SJCRH30 (cell line): ENCODE measurements at places on chromosomes 7 and 10. TPM values are rescaled to one million over a fixed set of nuclear protein-coding genes. Genes with fewer than 3 reads are reported as not detected.

GRCh38 chr7:108097703-108098102, 32.5 kb downstream of the LAMB4 start:
- DNase-seq: peak; percentile 42
- no peaks in the 10 kb centered on the region for H3K27me3 ChIP-seq
- no peaks in the 10 kb centered on the region for H3K36me3 ChIP-seq
- H3K4me3 ChIP-seq: no peak overlapping the region

GRCh38 chr7:82605247-82605864, 161.8 kb upstream of the CACNA2D1 start:
- no peak overlapping the region for H3K27ac ChIP-seq
- H3K4me1 ChIP-seq: no peaks in the 10 kb centered on the region
- H3K27me3 ChIP-seq: no peaks in the 10 kb centered on the region
- no peak overlapping the region for H3K4me3 ChIP-seq

DNA sequence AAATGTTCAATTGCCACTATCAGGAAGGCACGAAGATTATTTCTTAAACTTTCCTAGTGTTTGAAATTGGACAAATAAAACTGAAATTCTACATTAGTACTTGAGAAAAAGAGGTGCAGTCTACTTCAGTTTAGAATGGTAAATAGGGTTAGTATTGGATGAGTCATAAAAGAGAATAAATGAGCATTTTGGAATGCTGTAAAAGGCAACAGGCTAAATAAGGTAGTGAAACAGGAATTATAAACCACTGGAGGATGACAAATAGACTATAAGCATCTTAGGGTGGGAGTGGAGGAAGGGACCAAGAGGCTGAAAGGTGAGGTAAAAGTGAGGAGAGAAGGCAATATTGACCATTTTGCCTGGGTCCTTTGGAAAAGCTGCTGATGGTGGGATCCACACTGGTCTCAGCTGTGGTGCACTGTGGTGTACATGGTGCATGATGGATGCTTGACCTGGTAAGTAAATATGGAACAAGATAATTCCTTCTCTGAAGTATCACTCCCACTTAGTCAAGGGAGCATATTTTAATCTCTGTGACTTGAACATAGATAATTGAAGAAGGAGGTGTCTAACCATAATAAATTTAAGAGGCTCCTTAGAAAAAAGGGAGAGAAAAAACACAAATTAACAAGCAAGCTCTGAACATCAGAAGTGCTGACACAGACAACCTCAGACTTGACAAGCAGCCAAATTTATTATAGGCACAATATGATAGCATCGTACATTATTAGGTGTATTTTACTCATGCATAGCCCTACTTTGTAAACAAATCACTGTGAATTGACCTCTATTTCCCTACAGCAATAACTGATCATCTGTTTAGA, 76.4 kb upstream of the SCIN start:
- H3K27me3 ChIP-seq: no peaks in the 10 kb centered on the region; the same call in 1 of the 2 replicates
- no peak overlapping the region for H3K4me3 ChIP-seq
- no peaks in the 10 kb centered on the region for H3K4me1 ChIP-seq
- H3K27ac ChIP-seq: no peak overlapping the region

GRCh38 chr7:95198863-95199262, 125.5 kb downstream of the PON1 start:
- no peaks in the 10 kb centered on the region for H3K36me3 ChIP-seq
- H3K4me1 ChIP-seq: no peaks in the 10 kb centered on the region; the same call in 1 of the 2 replicates
- no peak for DNase-seq
- no peaks in the 10 kb centered on the region for H3K27me3 ChIP-seq
- no peak overlapping the region for H3K27ac ChIP-seq

DNA sequence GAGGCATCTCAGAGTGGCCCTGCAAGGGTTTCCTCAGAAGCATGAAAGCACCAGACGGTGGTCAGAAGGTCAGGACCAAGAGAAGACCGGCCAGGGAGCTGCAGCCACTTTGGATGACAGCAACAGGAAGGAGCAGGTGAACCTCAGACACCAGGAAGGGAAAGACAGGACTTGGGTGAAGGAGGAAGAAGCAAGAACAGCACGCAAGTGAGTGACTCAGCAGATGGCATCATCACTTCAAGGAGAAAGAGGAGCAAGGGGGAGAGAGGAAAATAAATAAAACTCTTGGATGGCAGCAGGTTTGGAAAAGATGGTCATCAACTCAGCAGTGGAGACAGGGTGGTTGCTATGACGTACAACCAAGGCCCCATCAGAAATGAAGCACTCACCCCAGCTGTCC, 31.6 kb downstream of the NCAPG2 start:
- no peaks in the 10 kb centered on the region for H3K27me3 ChIP-seq
- peaks cover 72% of the 10 kb centered on the region for H3K36me3 ChIP-seq
- H3K27ac ChIP-seq: no peak overlapping the region
- H3K4me3 ChIP-seq: no peak overlapping the region

DNA sequence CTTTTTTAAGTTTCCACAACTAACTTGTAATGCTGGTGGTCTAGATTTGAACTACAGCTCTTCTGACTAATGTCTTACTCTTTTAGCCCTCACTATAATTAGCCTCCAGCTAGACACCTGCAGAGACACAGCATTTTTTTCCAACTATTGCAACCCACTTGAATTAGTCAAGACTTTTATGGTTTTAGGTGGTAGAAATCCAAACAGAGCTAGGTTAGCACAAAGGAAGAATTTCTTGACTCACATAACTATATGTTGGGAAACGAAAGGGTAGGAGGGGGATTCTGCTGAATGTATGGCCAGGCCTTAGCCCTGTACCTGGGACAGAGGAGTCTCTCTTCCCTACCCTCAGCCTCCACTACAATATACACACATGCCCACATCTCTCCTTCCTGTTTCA, 586.1 kb downstream of the INHBA start:
- no peaks in the 10 kb centered on the region for H3K4me1 ChIP-seq
- H3K27ac ChIP-seq: no peak overlapping the region
- no peak overlapping the region for H3K4me3 ChIP-seq

GRCh38 chr7:44338600-44338999, 13.2 kb upstream of the CAMK2B start:
- H3K27me3 ChIP-seq: no peaks in the 10 kb centered on the region
- DNase-seq: no peak
- no peaks in the 10 kb centered on the region for H3K36me3 ChIP-seq
- no peak overlapping the region for H3K4me3 ChIP-seq
- H3K27ac ChIP-seq: no peak overlapping the region
- H3K4me1 ChIP-seq: no peaks in the 10 kb centered on the region

DNA sequence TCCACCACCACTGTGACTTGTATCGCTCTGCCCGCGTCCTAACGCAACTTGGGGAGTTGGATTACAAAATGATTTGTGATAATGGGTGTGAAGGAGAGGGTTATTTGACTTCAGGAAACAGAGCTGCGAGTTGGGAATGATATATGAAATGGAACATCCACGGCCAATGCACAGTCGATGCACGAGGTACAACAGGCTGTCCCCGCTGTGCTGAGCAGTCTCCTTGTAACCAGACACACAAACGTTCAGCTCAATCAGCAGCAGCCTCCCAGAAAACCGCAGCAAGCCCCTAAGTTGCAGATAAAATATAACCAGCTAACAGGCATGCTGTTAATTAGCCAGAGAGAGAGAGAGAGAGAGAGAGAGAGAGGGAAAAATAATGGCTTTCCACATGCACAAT, 332.7 kb upstream of the MGMT start:
- DNase-seq: no peak
- no peaks in the 10 kb centered on the region for H3K4me1 ChIP-seq
- H3K4me3 ChIP-seq: no peak overlapping the region
- H3K27me3 ChIP-seq: no peaks in the 10 kb centered on the region

DNA sequence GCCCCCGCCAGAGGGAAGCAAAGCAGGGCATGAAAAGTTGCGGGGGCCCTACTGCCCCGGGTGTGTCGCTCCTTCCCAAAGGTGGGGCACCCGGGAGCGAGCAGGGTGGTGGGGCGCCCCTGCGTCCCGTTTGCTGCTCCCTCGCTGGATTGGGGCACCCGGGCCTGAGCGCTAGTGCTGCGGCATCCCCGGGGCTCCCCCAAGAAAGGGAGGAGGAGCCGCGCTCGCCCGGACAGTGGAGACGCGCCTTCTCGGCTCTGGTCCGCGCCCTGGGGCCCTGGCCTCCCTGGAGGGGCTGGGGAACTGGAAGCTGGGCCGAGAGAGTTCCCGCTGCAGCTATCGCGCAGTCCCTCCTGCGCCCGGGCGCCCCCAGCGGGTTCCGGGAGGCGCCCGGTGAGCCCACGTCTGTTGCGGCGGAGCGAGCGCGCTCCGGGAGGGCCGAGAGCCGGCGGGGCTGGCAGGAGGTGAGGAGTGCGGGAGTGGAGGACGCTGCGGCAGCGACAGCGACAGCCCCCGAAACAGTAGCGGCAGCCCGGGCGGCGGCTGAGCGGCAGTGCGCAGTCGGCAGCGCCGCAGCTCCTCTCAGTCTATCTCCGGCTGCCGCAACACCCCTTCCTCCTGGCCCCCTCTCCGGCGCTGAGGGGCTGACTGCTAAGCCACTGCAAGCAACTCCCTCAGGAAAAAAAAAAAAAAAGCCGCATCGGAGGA, 504 bp upstream of the BMPER start:
- no peaks in the 10 kb centered on the region for H3K36me3 ChIP-seq
- DNase-seq: peak; percentile 73
- H3K27me3 ChIP-seq: peaks cover 11% of the 10 kb centered on the region; the same call in 1 of the 2 replicates
- H3K4me3 ChIP-seq: peak overlapping the region; percentile 74
- no peak overlapping the region; the same call in 1 of the 2 replicates for H3K27ac ChIP-seq
- no peaks in the 10 kb centered on the region for H3K4me1 ChIP-seq

- no peaks in the 10 kb centered on the region for H3K27me3 ChIP-seq
- H3K4me1 ChIP-seq: no peaks in the 10 kb centered on the region
- DNase-seq: no peak
- no peak overlapping the region for H3K4me3 ChIP-seq
- no peaks in the 10 kb centered on the region for H3K36me3 ChIP-seq
- no peak overlapping the region for H3K27ac ChIP-seq
These were observed 689.6 kb downstream of the SORCS1 start for GRCh38 chr10:106474876-106475275.

DNA sequence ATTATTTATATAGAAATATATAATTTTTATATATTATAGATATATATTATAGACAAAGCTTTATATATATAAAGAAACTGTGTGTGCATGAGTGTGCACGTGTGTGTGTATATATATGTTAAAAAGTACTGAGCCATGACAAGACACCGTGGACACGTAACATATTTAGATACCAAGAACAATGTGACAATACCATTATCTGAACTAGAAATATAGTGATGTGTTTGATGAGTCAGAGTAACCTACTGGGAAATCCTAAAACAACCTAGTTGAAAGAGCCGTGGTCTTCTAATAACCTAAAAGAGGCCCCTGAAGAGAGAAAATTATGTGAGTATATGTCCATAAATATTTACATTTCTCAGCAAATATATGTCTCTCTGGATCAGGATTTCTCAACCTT, 50.7 kb upstream of the ITGB8 start:
- no peaks in the 10 kb centered on the region for H3K27me3 ChIP-seq
- H3K36me3 ChIP-seq: no peaks in the 10 kb centered on the region
- DNase-seq: peak; percentile 16
- no peak overlapping the region for H3K27ac ChIP-seq
- no peaks in the 10 kb centered on the region for H3K4me1 ChIP-seq

DNA sequence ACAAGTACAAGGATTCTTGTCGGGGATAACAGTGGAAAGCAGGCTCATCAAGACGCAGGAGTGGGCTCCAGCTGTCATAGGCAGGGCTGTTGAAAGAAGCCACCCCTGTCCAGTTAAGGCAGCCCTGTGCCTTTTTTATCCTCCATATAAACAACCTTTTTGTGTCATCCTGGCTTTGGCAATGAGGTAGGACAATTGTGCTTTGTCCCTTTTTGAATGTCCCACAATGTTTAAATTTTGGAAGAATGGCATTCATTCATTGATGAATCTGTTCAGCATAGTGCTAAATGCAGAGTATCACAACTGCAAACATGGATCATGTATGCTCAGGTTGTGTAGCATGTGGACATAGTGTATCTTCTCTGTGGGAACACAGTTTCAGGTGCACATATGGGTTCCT, 66.7 kb downstream of the UBE3C start:
- H3K4me3 ChIP-seq: no peak overlapping the region
- H3K27ac ChIP-seq: no peak overlapping the region
- DNase-seq: no peak
- no peaks in the 10 kb centered on the region for H3K4me1 ChIP-seq
- H3K27me3 ChIP-seq: no peaks in the 10 kb centered on the region

- H3K4me3 ChIP-seq: no peak overlapping the region
- H3K36me3 ChIP-seq: no peaks in the 10 kb centered on the region
- H3K27ac ChIP-seq: no peak overlapping the region
- no peak for DNase-seq
These were observed 302.1 kb downstream of the ADK start for GRCh38 chr10:74453169-74453568.

GRCh38 chr10:93222211-93222754, 148.6 kb downstream of the CYP26A1 start:
- H3K36me3 ChIP-seq: no peaks in the 10 kb centered on the region
- no peaks in the 10 kb centered on the region; the same call in 1 of the 2 replicates for H3K4me1 ChIP-seq
- no peaks in the 10 kb centered on the region for H3K27me3 ChIP-seq
- H3K4me3 ChIP-seq: no peak overlapping the region

GRCh38 chr10:104563548-104563947, 77.5 kb upstream of the SORCS3 start:
- DNase-seq: no peak
- no peaks in the 10 kb centered on the region for H3K36me3 ChIP-seq
- no peaks in the 10 kb centered on the region for H3K4me1 ChIP-seq
- no peak overlapping the region for H3K4me3 ChIP-seq
- no peak overlapping the region for H3K27ac ChIP-seq

DNA sequence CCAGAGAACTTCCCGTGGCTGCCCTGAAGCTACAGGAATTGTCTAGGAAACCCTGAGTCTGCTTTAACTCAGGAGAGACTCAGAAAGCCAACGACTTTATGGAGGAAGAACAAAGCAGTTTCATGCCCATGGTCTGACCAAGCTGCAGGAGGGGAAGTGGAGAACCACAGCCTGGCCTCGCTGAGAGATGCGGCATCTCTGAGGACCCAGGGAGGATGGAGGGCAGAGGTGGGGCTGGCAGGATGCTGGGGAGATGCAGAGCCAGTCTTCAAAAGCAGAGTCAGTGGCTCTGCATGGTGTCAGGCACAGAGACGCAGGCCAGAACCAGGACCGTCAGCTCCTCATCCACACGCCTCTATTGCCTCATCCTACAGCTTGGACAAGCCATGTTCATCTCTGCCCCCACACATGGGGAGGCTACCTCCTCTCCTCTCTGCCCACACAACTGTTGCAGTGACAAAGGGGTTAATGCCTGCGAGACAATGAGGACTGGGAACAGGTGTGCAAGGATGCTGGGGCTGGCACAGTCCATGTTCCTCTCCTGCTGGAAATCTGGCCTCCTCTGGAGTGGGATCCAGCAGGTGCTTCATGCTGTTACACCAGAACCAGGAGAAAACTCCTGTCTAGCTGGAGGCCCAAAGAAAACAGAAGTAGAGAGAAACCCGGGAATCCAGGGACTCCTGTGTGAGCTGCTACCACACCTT, 267.0 kb downstream of the PLXNA4 start:
- peak; percentile 74 for DNase-seq
- peaks cover 42% of the 10 kb centered on the region for H3K4me1 ChIP-seq
- no peak overlapping the region for H3K27ac ChIP-seq
- no peaks in the 10 kb centered on the region for H3K36me3 ChIP-seq

- no peak for DNase-seq
- no peaks in the 10 kb centered on the region for H3K27me3 ChIP-seq
- no peaks in the 10 kb centered on the region for H3K4me1 ChIP-seq
- no peak overlapping the region for H3K27ac ChIP-seq
- H3K4me3 ChIP-seq: no peak overlapping the region
These were observed 17.1 kb downstream of the ARHGAP21 start for GRCh38 chr10:24706479-24707118.

Gene CYP3A4
- not detected in 2 replicates for total RNA-seq

Gene MRLN
- 10.5 and 16.0 TPM in 2 replicates for total RNA-seq

Gene DHTKD1
- 24.4 and 27.4 TPM in 2 replicates for total RNA-seq

Gene POLR2J2
- 1.0 and 1.6 TPM in 2 replicates for total RNA-seq

Gene VPS37D
- total RNA-seq: 0.53 and 1.2 TPM in 2 replicates

Gene HOXA11
- 5.0 and 5.8 TPM in 2 replicates for total RNA-seq

Gene OR2A1
- total RNA-seq: not detected in 2 replicates
